ENCODE measurements at places on chromosomes 7 and 10. TPM values are rescaled to one million over a fixed set of nuclear protein-coding genes. Genes with fewer than 3 reads are reported as not detected.

GRCh38 chr7:115864082-115864481 is 166.5 kb downstream of the TFEC start:
- no peak for DNase-seq

- DNase-seq: no peak
Observed at GRCh38 chr7:144775749-144776148, 60.1 kb downstream of the TPK1 start.

DNA sequence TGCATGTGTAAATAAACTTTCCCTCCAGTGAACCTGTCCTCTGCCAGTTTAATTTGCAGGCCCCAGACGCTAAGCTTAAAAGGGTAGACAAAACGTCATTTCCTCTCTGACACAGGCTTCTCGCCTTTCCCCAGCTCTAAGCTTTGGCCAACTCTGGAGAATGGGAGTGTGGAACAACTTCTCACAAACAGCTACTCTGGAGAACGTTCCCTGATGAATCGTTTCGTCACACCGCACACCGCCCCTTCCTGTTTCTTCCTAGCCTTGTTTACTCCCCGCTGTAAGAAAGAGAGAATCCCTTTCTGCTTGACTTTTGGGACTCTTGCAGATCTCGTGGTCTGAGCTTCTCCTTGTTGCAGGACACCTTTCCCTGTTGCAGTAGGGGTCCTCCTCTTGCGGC is 564.2 kb downstream of the TCERG1L start:
- DNase-seq: peak; percentile 33

The MYO3A gene
- total RNA-seq: not detected

GRCh38 chr10:130495116-130495862 is 359.1 kb downstream of the GLRX3 start:
- DNase-seq: peak; percentile 53

The CDC14C gene
- total RNA-seq: not detected

DNA sequence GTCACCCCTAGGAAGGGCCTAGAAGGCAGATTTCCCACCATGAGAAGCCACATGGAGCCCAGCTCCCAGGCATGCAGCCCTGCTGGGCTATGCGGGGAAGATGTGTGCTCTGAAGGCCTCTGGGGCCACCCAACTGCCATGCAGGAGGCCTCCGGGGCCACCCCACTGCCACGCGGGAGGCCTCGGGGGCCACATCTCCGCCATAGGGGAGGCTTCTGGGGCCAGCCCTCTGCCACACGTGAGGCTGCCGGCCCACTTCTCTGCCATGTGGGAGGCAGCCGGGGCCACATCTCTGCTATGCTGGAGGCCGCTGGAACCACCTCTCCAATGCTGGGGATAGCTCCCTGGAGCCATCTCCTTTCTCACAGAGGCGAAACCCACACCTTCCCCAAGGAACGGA is 451.8 kb downstream of the DNAJB6 start:
- DNase-seq: no peak

The FAM3C gene
- total RNA-seq: 51.0 TPM

GRCh38 chr10:790821-791551 is 101.5 kb upstream of the DIP2C start:
- DNase-seq: no peak
